ENCODE measurements at places on chromosomes 1 and 21.
A peak's percentile ranks its signal among the peaks of the same experiment; 100 is the strongest.

GRCh38 chr1:90721210-90722194, 4.4 kb upstream of the BARHL2 start:
- DNase-seq, result peak; percentile 2

DNA sequence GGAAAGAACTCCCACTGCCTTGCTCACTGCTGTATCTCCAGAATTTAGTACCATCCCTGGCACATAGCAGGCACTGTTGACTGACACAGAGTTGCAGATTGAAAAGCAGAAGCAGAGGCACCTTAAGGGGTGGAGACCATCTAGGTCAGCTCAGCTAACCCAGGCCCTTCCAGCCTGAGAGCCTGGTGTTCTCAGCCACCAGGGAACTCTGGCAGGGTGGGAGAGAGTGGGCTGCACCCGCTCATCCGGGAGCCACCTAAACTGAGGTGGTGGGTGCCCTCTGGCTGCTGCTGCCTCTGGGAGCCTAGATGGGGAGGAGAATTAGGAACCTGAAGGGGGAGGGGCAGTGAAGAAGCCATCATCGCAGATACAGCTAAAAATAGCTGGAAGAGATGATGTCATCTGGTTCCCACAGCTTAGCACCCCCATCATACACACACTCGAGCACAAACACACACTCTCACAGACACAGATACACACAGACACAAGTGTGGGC, 1.5 kb upstream of the TSPAN1 start:
- no peak for DNase-seq

DNA sequence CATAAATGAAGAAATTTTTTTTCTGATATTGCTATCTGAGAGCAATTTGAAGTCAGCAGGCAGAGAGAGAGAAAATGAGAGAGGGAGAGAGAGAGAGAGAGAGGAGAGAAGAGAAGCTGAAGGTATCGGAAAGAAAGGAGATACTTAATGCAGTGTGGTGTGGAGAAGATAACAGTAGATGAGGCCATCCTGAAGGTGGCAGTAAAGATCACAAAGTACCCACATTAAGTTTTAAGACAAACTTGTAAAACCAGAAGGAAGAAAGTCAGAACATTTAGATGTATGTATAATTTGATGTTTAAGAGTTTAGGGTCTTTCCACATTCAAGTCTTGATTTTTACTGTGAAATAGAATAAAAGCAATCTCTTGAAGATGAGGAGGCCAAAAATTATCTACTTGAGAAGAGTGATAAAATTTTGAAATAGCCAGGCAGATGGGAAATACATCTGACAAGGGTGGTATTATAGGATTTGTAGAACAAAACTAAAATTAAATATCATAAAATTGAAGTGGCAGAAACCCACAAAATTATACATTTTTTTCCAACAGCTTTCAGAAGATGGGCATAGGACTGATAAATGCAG, 1753.4 kb downstream of the MRPL39 start:
- no peak for DNase-seq

DNA sequence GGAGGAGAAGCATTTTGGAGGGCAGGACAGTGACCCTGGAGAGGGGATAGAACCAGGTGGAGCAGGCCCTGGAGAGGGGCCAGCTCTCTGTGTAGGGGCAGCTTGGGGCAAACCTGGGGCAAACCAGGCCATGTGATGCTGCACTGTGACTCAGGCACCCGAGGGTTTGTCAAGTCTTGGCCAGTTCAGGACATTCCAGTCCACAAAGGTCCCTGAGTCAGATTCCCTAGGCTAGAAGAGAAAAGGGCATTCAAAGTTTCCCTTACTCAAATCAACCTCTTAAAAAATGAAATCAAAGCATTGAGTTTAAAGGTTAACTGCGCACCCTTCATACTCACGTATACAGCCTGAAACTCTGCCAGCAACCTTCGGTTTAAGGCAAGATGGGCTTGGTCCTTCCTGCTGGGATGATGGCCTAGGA, 25.2 kb upstream of the PLA2G2C start:
- no peak for DNase-seq

DNA sequence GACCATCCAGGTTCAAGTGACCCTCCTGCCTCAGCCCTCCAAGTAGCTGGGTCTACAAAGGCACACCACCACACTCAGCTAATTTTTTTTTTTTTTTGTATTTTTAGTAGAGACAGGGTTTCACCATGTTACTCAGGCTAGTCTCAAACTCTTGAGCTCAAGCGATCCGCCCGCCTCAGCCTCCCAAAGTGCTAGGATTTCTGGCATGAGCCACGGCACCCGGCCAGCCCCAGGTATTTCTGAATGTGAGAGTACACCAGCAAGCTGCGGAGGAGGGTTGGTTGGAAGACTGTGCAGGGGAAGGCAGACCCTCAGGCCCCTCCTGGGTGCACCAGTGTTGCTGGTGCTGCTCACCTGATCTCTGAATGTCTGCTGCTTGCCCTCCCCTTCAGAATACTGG, 33.1 kb upstream of the SIM2 start:
- DNase-seq, result no peak

- DNase-seq, result peak; percentile 64
These were observed 128.2 kb downstream of the CACHD1 start for GRCh38 chr1:64598100-64598571.

- DNase-seq, result no peak
These were observed at the start of gene FAM163A for GRCh38 chr1:179742717-179743678. TSS of gene FAM163A (plus strand) at chr1:179743291. CDS start at chr1:179813098, 69,807 bp downstream.

DNA sequence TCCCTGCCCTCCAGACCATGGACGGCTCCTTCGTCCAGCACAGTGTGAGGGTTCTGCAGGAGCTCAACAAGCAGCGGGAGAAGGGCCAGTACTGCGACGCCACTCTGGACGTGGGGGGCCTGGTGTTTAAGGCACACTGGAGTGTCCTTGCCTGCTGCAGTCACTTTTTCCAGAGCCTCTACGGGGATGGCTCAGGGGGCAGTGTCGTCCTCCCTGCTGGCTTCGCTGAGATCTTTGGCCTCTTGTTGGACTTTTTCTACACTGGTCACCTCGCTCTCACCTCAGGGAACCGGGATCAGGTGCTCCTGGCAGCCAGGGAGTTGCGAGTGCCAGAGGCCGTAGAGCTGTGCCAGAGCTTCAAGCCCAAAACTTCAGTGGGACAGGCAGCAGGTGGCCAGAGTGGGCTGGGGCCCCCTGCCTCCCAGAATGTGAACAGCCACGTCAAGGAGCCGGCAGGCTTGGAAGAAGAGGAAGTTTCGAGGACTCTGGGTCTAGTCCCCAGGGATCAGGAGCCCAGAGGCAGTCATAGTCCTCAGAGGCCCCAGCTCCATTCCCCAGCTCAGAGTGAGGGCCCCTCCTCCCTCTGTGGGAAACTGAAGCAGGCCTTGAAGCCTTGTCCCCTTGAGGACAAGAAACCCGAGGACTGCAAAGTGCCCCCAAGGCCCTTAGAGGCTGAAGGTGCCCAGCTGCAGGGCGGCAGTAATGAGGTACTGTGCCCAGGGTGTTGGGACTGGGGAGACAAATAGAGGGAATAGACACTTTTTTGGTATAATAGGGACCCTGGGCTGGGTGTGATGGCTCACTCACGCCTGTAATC, 1.0 kb downstream of the ZBTB48 start:
- DNase-seq, result no peak

GRCh38 chr1:14913482-14914177, 239.9 kb upstream of the TMEM51 start:
- no peak for DNase-seq

GRCh38 chr1:1630191-1630964, 1.6 kb upstream of the MMP23B start:
- no peak for DNase-seq

GRCh38 chr1:55381491-55381890, 166.3 kb upstream of the USP24 start:
- no peak for DNase-seq
